ENCODE measurements at places on chromosomes 4 and X.
A peak's percentile ranks its signal among the peaks of the same experiment; 100 is the strongest.

- DNase-seq: no peak
- H3K36me3 ChIP-seq: peaks cover 18% of the 10 kb centered on the region
- no peak overlapping the region for H3K27ac ChIP-seq
- no peak overlapping the region for H3K4me3 ChIP-seq
- no peaks in the 10 kb centered on the region for H3K27me3 ChIP-seq
- H3K4me1 ChIP-seq: no peaks in the 10 kb centered on the region
These were observed 88.6 kb downstream of the CENPC start for GRCh38 chr4:67456577-67457196.

GRCh38 chr4:153480704-153481103, 14.5 kb downstream of the TMEM131L start:
- H3K4me1 ChIP-seq: peaks cover 5% of the 10 kb centered on the region
- H3K36me3 ChIP-seq: no peaks in the 10 kb centered on the region
- H3K27me3 ChIP-seq: no peaks in the 10 kb centered on the region

DNA sequence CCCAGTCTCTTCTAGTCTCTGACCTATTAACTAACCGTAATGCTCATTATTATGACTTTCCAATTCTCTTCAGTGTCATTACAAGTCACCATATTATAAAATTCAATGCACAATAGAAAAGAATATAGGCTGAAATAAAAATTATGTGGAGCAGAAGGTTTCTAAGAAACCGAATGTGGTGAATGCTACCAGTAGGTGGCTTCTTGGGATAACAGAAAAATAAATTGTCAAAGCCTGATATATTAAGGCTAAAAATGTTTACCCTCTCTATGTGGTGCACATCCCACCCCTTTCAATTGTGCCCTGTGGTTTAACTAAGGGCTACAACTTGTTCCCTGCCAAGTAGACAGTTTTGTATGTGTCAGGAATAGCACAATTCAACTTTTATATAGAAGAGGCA, 624.6 kb upstream of the TECRL start:
- no peak overlapping the region for H3K4me3 ChIP-seq
- no peaks in the 10 kb centered on the region for H3K27me3 ChIP-seq
- no peak overlapping the region for H3K27ac ChIP-seq
- H3K4me1 ChIP-seq: no peaks in the 10 kb centered on the region

GRCh38 chr4:176300565-176300964, 19.2 kb upstream of the SPCS3 start:
- no peaks in the 10 kb centered on the region for H3K4me1 ChIP-seq
- no peak overlapping the region for H3K27ac ChIP-seq
- H3K27me3 ChIP-seq: no peaks in the 10 kb centered on the region
- H3K4me3 ChIP-seq: no peak overlapping the region
- no peak for DNase-seq

GRCh38 chr4:108030332-108030731, 40.6 kb downstream of the HADH start:
- H3K36me3 ChIP-seq: peaks cover 14% of the 10 kb centered on the region
- no peak for DNase-seq
- H3K4me3 ChIP-seq: no peak overlapping the region
- H3K27ac ChIP-seq: no peak overlapping the region

GRCh38 chr4:61786211-61786610, 586.1 kb downstream of the ADGRL3 start:
- no peaks in the 10 kb centered on the region for H3K36me3 ChIP-seq
- H3K27ac ChIP-seq: no peak overlapping the region
- no peak for DNase-seq
- H3K27me3 ChIP-seq: no peaks in the 10 kb centered on the region
- H3K4me3 ChIP-seq: no peak overlapping the region

GRCh38 chr4:19366916-19367315, 884.8 kb upstream of the SLIT2 start:
- DNase-seq: no peak
- H3K27me3 ChIP-seq: no peaks in the 10 kb centered on the region
- no peaks in the 10 kb centered on the region for H3K36me3 ChIP-seq

DNA sequence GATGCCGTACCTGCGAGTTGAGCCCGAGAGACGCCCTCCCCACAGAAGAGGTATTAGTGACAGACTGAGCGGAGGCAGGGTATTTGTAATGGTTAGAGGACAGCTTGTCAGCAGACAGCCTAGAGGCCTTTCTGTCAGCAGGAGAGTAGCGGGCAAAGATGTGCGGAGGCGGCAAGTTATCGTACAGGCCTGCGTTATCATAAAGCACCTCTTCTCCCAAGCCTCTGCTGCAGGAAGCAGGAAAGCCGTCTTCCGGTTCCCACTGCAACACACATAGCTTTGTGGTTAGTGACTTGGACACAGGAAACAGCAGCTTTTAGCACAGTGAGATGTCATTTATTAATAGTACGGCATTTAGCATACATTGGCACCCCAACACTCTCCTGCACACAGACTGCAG, 158.3 kb downstream of the AFAP1 start:
- H3K4me3 ChIP-seq: no peak overlapping the region
- no peaks in the 10 kb centered on the region for H3K27me3 ChIP-seq
- no peak overlapping the region for H3K27ac ChIP-seq
- DNase-seq: peak; percentile 20

DNA sequence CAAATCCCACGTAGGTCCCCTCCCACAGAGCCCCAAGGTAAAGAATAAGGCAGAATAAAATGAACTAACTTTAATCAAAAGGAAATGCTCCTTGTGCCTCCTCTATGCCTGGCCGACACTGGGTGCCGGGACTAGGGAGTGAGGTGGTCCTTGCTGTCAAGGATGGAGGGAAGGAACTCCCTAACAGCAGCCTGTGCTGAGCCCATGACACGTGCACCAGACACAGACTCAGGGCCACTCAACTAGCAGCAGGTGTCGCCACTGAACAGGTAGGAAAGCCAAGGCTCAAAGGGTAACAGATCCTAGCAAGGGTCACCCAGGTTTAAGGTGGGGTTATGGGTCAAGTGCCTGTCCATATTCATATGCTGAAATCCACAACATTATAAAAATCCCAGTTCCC, 29.2 kb downstream of the MSX1 start:
- no peaks in the 10 kb centered on the region for H3K4me1 ChIP-seq
- H3K4me3 ChIP-seq: no peak overlapping the region
- no peaks in the 10 kb centered on the region for H3K27me3 ChIP-seq

DNA sequence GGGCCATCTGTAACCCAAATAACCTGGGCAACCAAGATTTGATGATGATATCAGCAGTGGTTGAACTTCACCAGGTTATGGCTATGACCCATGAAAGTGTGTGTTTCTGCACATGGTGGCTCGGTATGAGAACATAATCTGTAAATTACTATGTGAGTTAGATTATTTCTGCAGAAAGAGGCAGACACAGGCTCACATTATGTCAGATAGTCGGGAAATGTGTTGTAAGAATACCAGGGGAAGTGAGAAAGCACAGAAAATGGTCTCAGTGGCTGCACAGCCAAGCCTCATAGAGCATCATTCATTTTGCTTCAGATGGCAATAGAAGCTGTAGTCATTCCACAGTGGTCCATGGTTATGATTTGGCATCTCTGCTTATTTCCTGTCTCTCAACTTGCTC, 63.0 kb upstream of the RBPJ start:
- DNase-seq: no peak
- no peaks in the 10 kb centered on the region for H3K4me1 ChIP-seq
- no peak overlapping the region for H3K4me3 ChIP-seq
- H3K36me3 ChIP-seq: no peaks in the 10 kb centered on the region

DNA sequence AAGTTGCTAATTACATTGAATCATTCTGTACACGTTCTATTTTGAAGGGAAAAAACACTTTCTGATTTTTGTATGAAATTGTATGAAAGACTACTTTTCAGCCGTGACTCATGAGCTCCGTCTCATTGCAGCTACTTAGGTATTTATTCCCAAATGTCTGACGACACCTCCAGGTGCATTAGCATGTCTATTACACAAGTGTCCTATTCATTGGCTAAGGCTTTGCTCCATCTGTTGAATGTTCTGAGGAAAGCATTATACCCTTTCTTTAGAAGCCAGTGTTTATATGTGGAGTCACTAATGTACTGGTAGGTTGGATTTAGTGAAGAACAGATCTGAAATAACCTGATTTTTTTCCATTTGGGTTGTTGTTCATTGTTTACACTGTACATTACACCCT, 51.8 kb downstream of the MAP7D3 start:
- DNase-seq: no peak
- H3K36me3 ChIP-seq: no peaks in the 10 kb centered on the region
- no peak overlapping the region for H3K4me3 ChIP-seq
- no peaks in the 10 kb centered on the region for H3K27me3 ChIP-seq

- no peak overlapping the region for H3K4me3 ChIP-seq
- no peaks in the 10 kb centered on the region for H3K27me3 ChIP-seq
- H3K36me3 ChIP-seq: no peaks in the 10 kb centered on the region
- H3K4me1 ChIP-seq: no peaks in the 10 kb centered on the region
These were observed 28.4 kb upstream of the TNIP3 start for GRCh38 chr4:121192480-121192879.

DNA sequence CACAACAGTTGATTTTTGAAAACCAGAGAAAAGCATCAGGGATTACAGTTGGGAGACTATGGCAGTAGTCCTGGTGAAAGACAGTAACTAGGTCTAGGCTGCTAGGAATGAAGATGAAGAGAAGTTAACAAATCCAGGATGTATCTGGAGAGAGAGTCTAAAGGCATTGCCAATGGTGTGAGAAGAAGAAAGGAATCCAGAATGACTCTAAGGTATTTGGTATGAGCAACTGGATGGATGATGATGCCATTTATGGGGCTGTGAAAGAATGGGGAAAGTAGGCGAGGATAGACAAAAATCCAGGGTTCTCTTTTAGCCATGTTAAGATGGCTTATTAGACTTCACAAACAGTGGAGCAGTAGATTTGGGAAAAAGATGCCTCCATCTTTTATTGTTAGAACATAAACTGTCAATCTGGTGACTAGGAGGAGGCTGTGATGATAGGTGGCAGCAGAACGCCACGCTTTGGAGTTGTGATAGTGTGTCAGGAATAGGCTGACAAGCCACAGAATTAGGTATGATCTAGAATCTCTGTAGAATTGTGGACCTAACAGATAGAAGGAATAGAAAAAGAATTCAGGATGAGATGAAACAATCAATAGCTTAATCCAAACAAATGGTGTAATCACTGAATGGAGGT, 27.3 kb upstream of the JADE1 start:
- no peaks in the 10 kb centered on the region for H3K36me3 ChIP-seq
- H3K4me1 ChIP-seq: no peaks in the 10 kb centered on the region
- no peak for DNase-seq
- H3K27ac ChIP-seq: no peak overlapping the region

- no peaks in the 10 kb centered on the region for H3K36me3 ChIP-seq
- H3K27ac ChIP-seq: no peak overlapping the region
These were observed 140.5 kb downstream of the CHRNA9 start for GRCh38 chr4:40475609-40476008.

- H3K27ac ChIP-seq: no peak overlapping the region
- no peak overlapping the region for H3K4me3 ChIP-seq
- no peaks in the 10 kb centered on the region for H3K27me3 ChIP-seq
- H3K36me3 ChIP-seq: no peaks in the 10 kb centered on the region
These were observed 241.9 kb upstream of the SFRP2 start for GRCh38 chr4:154030746-154031145.

DNA sequence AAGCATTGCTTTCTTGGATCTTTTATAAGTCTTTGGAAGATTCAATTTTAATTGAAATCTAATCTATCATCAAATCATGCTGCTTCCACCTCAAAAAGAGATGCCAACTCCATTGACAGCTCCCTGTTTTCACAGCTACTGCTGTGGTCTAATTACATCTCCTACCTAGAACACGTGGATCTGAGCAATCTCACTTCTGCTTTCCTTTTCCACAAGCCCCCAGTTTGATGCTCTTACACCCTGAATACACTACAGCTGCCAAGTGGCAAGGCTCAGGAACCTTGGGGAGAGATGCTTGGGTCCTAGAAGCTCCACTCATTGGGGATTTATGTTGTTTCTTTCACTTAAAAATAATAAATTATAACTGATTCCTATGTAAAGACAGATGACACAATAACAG, 172.0 kb downstream of the CFAP299 start:
- no peak overlapping the region for H3K4me3 ChIP-seq
- no peaks in the 10 kb centered on the region for H3K27me3 ChIP-seq
- no peak for DNase-seq
- H3K4me1 ChIP-seq: no peaks in the 10 kb centered on the region

DNA sequence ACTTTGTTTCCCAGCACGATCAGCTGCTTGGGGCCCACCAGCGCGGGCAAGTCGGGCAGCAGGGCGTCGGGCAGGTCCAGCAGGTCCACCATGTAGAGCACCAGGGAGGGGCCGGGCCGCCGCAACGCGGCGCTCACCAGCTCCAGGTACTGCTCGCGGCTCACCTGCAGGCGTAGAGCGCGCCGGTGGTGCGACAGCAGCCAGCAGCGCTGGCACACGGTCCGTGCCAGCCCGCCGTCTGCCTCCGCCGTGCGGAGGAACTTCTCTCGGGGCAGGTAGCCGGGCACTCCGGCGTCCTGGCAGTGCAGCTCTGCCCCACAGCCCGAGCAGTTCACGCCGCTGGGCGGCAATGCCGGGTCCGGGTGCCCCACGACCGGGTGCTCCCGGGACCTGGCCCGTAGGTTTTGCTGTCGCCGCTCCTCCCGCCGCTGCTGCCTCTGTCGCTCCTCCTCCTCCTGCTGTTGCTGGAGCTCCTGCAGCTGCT, 527 bp downstream of the NOA1 start:
- H3K4me1 ChIP-seq: peaks cover 54% of the 10 kb centered on the region
- H3K27me3 ChIP-seq: no peaks in the 10 kb centered on the region
- DNase-seq: peak; percentile 94
- H3K36me3 ChIP-seq: peaks cover 19% of the 10 kb centered on the region
- H3K4me3 ChIP-seq: peak overlapping the region; percentile 94
